Central memory CD4-positive, alpha-beta T cell (primary cell): ENCODE measurements at places on chromosomes 11 and 22.
A peak's percentile ranks its signal among the peaks of the same experiment; 100 is the strongest.

GRCh38 chr11:69080257-69080995 is 31.7 kb downstream of the TPCN2 start:
- no peak for DNase-seq

DNA sequence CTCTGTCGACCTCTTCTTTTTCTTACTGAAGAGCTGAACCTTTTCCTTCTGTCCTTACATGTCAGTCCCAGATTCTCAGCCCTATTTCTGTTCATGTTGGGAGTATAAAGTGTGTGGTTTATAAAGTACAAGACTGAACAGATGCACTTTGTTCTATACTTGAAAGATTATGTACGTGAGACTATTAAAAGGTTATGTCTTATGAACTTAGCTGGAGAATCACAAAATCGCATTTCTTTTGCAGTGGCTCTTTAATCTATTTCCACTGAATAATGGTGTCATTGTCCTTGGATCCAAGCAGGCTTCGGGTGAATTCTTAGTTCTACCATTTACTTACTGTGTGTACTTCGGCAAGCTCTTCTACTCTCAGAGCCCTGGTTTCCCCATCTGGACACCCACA is 558.4 kb downstream of the TMEM135 start:
- no peak for DNase-seq

DNA sequence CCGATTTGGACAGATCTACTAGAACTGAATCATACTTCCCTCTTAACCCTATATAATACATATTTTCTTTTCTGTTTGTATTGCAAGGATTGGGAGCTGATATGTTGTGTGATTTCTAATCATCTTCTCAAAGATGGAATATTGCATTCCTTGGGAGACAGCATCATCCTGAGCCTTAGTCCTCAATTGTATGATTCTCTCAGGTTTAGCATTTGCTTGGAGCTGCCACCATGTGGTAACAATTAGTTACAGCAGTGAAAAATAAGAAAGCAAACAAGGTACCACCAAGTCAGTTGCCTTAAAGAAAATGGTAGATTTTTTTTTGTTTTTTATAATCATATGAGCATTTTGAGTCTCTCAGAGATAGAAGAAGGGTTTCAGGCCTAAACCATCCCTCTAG is 11.9 kb downstream of the SNX19 start:
- no peak for DNase-seq

GRCh38 chr11:27244900-27245299 is 118.1 kb downstream of the CCDC34 start:
- no peak for DNase-seq

DNA sequence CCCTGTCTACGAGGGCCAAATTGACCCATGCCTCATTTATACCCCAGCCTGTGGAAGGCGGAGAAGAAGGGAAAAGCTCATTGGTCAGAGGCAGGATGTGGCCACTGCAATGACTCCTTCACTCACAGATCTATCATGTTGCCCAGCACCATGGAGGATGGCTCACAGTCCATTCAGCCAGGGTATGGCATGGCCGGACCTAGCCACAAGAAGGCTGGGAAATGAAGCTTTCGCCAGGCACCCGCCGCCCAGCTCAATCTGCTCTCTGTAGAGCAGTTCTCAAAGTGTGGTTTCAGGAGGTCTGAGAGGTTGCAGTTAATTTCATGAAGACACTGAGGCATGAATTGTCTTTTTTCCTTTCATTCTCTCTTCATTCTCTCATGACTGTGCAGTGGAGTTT is 40.6 kb upstream of the LINC01488 start:
- DNase-seq = no peak

DNA sequence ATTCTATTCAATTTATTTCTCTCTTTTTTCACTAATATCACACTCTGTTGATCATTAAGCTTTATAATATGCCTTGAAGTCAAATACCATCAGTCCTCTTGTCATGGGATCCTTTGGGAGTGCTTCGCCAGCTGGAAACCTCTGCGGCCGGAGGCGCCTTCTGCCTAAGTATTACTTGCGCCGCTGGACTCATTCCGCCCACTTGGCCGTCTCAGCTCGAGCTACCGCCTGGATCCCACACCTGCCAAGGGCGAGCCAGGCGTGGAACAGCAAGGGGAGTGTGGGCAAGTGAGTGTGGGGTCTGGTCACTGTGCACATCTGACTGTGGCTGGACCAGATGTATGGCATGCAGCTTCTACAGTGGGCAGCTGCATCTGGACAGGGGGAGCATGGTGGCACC is 9.1 kb upstream of the MAP6 start:
- no peak for DNase-seq

GRCh38 chr22:24548812-24549211 is 6.1 kb downstream of the GUCD1 start:
- no peak for DNase-seq

GRCh38 chr11:72805216-72805615 is 9.0 kb upstream of the ATG16L2 start:
- DNase-seq = no peak

DNA sequence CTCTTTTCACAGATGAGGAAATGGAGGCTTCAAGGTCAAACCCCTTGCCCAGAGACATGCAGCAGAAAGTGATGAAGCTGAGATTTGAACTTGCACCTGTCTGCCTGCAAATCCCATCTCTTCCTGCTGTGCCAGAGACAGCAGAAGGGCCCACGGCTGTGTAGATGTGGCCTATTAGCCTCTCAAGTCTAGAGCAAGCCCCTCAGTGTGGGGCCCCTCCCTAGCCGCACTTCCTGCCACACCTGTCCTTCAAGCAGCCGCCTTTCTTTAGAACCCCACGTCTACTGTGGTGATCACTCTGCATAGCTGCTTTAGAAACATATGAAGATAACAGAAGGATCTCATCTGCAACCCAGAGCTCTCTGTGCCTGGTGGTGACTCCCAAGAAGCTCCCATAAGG is 41.2 kb upstream of the JAM3 start:
- peak; percentile 46 for DNase-seq

GRCh38 chr11:69894648-69895047 is 75.4 kb upstream of the FGF3 start:
- DNase-seq = no peak

DNA sequence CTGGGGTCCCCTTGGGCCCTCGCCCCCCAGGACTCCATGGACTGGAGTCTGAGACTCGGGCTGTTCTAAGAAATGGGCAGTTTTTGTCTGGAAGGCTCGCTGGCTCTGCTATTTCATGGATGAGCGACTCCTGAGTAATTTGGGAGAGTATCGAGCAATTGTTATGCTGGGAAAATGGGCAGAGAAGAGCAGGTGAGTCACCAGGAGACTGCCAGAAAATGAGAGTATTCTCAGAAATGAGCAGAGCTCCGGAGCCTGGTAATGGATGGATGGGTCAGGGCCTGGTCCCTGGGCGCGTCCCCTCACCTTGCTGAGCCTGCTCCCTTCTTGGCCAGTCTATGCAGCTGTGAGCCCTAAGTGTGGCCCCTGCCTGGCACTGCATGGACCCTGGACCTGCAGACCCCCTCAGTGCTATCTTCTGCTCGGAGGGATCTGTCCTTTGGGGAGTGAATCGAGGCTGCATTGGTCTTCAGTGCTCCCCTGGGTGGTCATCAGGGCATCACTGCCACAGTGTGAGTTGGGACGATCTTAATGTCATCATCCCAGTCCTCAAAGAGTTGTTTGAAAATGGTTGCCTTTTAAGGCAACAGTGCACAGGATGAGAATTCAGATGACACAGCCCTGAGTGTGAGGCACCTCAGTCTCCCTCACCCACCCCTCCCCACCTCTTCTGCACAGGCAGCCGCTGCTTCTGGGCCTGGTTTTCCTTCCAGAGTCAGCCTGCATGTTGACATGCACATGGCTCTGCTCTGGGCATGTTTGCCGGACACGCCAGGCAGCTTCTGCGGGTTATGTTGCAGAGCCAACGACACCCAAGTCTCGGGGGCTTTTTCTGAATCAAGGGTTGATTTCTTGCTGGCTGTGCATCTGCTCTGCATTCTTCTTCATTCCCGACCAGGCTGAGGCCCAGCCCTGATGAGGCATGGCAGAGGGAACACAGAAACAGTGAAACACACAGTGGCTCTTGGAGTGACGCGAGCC is 519.0 kb downstream of the TBC1D22A start:
- no peak for DNase-seq

GRCh38 chr11:109019342-109019936 is 354.6 kb downstream of the DDX10 start:
- DNase-seq = no peak

GRCh38 chr11:14336507-14337503 is 22.2 kb downstream of the RRAS2 start:
- no peak for DNase-seq

GRCh38 chr11:117705866-117706265 is 91.2 kb downstream of the DSCAML1 start:
- no peak for DNase-seq

GRCh38 chr11:78957476-78958245 is 383.0 kb upstream of the NARS2 start:
- no peak for DNase-seq

GRCh38 chr22:30277547-30278344 is 11.1 kb upstream of the OSM start:
- no peak for DNase-seq

- DNase-seq = no peak
Observed at GRCh38 chr11:108009497-108010370, 1.0 kb downstream of the CUL5 start.

- DNase-seq = no peak
Observed at GRCh38 chr11:68669301-68670090, 14.8 kb upstream of the GAL start.

DNA sequence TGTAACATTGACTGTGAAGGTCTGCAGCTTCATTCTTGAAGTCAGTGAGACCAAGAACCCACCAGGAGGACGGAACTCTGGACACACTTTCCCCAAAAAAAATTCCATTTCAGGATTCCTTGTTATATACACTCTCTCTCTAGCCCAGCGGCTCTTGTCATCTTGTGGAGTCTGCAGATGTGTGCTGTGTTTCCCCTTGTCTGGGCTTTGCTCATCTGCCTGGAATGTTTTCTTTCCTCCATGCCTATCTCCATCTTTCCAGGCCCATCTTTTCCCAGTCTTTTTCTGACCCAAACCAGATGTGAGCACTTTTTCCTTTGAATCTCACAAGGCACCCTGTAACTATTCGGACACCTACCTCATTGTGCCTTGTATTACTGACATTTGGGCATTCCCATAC is 5.1 kb upstream of the DRG1 start:
- DNase-seq = no peak

DNA sequence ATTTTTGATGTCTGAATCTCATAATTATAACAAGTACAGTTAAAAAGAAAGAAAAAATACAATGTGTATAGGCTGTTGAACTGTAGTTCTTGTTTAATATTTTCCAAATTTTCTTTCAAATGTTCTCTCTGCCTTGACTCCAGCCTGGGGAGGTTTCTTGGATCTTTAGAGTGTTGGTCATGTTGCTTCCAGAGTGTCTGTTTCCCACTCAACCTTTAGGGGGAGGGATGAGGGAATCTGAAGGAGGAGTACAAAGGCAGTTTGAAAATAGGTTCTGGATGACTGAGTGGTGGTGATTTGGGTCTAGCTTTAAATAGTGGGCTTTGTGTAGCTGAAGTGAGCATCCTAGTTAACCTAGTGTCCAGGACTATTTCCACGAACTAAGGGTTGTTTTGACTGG is 2.0 kb downstream of the CTNND1 start:
- DNase-seq = no peak

- DNase-seq = no peak
Observed at GRCh38 chr22:48606684-48607307, 1220.9 kb downstream of the BRD1 start.

- no peak for DNase-seq
Observed at GRCh38 chr11:98099371-98099770, 921.4 kb upstream of the CNTN5 start.

DNA sequence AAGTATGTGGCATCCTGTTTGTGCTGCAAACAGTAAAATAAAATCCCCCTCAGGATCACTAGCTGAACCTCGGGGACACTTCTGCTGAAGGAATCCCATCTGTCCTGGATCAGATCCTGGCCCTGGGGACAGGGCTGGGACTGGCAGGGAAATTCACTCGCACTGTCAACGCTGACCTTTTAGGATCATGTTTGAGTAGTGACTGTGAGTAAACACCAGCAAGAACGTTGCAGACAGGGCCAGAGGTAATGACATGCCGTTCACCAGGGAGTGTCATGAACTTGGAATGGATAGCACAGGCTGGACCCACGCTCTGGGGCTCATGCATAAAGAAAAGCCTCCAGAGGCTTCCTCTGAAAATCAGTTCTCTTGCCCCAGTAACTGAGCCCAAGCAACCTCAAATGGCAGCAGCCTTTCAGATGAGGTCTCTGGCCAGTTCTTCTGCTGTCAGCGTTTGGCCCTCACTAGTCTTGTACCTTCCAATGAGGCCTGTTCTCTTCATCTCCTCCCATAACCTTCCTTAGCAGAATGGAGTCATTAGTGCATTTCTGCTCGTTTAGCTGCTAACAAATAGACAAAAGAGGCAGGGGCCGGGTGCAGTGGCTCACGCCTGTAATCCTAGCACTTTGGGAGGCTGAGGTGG is 51.0 kb upstream of the BARX2 start:
- no peak for DNase-seq

DNA sequence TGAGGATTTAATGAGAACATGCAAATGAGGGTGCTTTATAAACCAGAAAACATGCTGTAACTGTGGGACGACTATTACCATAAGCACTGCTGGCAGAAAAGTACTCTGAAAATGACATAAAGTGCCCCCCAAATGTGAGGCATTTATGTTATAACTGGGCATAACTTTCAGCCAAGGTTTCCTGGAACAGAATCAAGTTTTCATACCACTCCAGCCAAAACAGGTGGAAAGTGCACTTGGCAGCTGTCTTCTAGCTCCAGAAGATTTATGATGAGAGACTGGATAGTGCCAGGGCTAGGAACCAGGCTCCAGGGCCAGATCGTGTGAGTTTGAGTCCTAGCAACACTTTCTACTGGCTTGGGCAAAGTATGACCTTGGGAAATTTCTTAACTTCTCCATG is 339.2 kb downstream of the TENM4 start:
- no peak for DNase-seq

GRCh38 chr11:4044976-4045646 is 49.5 kb upstream of the RRM1 start:
- DNase-seq = no peak

- no peak for DNase-seq
Observed at GRCh38 chr11:126322996-126323395, 19.1 kb downstream of the DCPS start.

GRCh38 chr11:16862726-16863125 is 124.3 kb downstream of the C11orf58 start:
- no peak for DNase-seq

DNA sequence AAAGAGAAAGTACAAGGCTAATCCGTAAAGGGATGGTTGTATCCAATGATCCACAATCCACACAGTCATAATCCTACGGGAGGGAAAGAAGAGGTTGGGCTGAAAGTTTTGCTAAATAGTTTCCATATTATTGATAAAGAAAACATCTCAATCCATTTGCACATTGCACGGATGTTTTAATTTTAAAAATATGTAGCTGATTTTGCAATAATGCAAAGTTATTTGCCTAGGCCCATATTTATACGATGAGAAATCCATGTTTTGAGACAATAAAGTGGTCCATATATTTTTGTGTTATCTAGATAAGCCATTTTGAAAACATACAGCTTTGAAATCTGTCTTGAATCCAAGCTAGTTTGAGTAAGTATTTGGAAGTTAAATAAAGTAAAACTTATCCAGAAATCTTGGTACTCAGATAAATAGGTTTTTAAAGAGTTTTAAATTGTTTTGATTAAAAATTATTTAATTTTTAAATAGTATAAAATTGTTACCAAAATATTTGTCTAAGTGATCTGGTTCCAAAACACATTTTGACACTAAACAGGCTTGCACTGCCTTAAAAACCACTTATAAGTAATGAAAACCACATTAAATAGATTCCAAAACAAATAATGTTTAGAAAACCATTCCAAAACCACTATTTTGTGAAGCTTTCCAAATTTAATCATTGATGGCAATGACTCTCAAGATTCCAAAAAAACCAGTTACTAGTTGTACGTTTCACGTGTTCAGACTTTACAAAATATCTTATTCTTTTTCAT is 38.2 kb upstream of the PAMR1 start:
- no peak for DNase-seq
